ENCODE measurements at places on chromosomes 4 and X.

- DNase-seq = no peak
Measured at GRCh38 chrX:40418813-40419195, 162.0 kb upstream of the ATP6AP2 start.

DNA sequence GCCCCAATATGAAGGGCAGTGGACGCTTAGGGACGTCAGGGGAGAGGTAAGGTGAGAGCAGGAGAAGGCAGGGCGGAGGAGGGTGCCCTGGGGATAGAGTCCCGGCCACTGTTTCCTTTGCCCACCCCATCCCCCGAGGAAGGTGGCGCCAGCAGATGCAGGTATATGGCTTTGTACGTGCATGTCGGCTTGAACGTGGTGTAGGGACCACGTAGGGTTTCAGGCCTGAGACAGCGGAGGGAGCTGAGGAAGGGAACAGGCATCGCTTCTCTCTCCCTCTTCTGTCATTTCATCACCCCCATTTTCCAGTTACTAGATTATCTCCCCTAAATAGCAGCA lies 97.9 kb downstream of the PHKA2 start:
- no peak for DNase-seq

DNA sequence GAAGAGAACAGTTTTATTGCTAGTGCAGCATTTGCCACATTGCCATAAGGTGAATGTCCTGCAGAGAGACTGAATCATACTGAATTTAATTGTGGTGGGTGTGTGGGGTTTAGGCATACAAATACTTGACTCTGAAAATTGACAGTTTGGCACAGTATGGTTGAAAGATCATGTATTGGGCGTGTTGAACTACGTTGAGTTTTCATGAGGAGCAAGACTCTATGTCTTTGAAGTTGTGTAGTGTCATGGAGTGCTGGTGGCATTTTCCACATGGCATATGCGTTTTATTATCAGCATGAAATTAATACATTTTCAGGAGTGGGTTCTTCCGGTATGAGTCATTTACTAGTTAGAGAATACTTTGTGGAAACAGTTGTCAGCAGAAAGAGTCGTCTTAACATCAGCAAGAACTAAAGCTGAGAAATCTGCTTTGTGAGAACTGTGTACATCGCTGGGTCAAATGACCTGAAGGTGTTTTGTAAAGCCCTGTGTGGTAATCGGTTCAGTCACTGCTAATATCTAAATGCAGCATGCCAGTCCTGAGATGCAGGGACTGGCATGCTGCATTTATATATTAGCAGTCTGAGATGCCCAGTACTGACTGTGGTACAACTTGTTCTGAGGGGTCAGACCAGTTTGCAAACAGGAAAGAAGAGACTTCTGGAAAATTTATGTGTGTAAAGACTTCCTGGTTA lies 50.3 kb downstream of the ARHGAP10 start:
- DNase-seq = no peak

DNA sequence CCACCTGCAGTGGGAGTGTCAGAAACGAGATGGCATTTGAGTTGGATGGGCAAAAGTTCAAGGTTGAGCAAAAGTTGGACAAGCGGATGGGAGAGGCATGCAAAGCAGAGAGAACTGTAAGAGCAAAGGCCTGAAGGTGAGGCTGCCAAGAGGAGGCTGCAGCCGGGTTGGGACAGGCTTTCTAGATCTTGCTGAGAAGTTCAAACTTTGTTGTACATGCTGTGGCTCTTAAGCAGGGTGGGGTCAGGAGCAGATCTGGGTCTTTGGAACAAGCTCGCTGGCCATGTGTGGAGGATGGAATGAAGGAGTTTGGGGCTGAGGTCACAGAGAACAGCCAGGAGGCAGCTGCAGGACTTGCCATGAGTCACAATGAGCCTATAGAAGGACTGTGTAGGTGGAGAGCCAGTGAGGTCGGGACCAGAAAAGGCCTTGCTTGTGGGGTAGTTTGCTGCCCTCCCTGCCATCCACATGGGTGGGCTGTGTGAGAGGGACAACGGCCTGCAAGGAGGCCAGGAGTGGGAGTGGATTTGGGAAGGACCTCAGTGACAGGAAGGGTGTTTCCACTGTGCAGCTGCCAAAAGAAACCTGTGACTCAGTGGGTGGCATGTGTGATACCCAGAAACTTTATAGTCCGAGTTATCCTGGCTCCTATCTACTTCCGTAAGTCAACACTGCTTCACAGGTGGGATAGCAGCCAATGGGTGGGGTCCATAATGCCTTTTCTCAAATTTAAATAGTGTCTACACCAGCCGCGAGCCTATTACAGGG lies 210.4 kb downstream of the MID1IP1 start:
- no peak for DNase-seq

- no peak for DNase-seq
Measured at GRCh38 chrX:151336809-151337208, 60.2 kb upstream of the VMA21 start.

- no peak for DNase-seq
Measured at GRCh38 chrX:82585868-82586267, 922.2 kb upstream of the POU3F4 start.

DNA sequence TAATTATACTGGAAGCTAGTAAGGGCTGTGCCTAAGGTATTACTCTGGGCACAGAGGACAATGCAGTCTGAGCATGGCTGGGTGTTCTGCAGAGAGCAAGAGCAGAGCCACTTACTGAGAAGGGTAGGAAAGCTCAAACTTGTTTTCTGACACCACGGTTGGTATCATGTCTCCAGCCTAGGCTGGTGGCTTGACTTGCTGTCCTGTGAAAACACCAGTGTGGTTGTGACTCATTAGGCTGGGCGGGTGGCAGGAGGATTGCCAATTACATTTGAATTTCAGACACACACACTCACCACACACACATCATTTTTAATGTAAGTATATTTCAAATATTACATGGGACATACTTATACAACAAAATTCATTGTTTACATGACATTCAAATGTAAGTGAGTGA lies 19.7 kb upstream of the MTM1 start:
- DNase-seq = no peak

DNA sequence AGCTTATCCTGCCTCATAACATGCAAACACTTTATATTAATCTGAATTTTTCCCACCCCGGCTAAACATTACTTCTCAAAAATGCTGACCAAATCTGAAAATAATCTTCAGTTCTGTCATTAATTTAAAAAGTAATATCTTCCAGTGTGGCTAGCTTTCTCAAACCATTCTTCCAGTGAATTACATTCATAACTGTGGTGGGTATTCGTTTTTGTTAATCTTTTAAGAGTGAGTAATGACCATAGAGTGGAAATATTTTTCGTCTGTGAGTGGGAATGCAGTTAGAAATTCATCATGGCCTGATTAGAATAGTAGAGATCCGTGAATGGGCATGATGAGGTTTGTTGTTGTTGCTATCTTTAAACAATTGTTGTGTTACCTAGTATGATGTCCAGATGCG lies 138.6 kb upstream of the SFRP2 start:
- no peak for DNase-seq

- no peak for DNase-seq
Measured at GRCh38 chr4:159069922-159070321, 33.0 kb upstream of the RAPGEF2 start.

GRCh38 chr4:124095621-124096020 lies 616.9 kb downstream of the ANKRD50 start:
- DNase-seq = no peak

GRCh38 chr4:106852426-106852825 lies 183.7 kb downstream of the DKK2 start:
- DNase-seq = no peak
